ENCODE measurements at places on chromosomes 7 and 10. TPM values are rescaled to one million over a fixed set of nuclear protein-coding genes. Genes with fewer than 3 reads are reported as not detected.

GSTO2 gene
- 2.0 TPM for total RNA-seq

PTPN20 gene
- 0.39 TPM for total RNA-seq

NAT16 gene
- total RNA-seq, result not detected

SOSTDC1 gene
- total RNA-seq, result not detected
